ENCODE measurements at places on chromosomes 12 and 14.

- DNase-seq: no peak
These were observed 37.1 kb upstream of the LMNTD1 start for GRCh38 chr12:25590011-25590721.

- no peak for DNase-seq
These were observed 68.7 kb upstream of the MED13L start for GRCh38 chr12:116346222-116346621.

GRCh38 chr12:94812345-94812744, 162.0 kb upstream of the TMCC3 start:
- DNase-seq: no peak

- DNase-seq: no peak
These were observed 264.3 kb downstream of the PRKD1 start for GRCh38 chr14:29663281-29663801.

DNA sequence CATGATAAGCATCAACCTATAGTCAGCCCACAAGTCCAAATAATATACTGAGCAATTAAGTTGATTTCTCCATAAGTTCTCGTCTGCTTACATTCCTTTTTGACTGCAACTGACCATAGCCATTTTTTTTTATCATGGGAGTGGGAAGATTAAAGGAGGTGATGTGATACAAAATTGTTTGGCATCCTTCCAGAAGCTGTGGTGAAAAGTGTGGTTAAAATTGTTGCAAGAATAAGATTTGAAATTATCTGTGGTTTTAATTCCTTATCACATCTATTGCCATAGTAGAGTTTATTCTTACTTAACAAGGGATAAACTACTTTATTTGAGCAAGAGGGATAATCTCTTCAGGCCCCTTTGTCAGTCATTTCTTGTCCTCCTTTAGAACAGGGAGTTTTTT, 50.7 kb downstream of the LIN52 start:
- no peak for DNase-seq

DNA sequence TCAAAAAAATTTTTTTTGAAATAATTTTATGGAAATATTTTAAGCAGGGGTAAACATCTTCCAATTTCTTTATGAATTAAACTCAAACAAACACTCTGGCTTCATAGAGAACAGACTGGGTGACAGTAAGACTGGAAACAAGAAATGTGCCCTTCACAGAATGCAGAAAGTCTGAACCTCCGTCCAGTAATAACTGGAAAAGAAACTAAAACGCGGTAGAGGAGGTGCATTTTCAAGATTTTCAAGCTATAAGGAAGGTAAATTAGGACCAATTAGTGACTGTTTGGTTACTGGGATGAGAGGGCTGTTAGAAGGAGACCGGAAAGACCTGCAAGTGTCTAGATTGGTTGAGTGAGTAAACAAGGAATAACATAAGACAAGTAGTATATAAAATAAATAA, 245.7 kb downstream of the CEP128 start:
- DNase-seq: no peak

GRCh38 chr12:120116441-120116791, at the start of gene RAB35:
RAB35 (minus strand) TSS chr12:120116753; CDS start chr12:120116650, 103 bp downstream.
- DNase-seq: no peak

DNA sequence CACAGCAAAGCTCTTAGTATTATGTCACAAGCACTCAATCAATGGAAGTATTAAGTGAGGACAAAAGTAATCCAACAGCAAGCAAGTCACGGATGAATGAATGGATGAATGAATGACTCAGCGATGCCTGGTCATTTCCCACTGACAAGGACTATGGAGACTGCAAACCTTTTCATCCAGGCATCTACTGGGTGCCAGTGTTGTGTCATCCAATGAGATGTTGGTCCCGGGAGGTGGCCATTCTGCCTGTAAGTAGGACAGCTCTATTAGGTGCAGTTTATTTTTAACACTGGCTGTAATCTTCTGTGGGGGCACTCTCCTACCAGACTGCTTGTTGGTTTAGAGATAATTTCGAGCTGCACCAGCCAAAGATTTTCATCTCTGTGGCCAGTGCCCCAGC, 39.4 kb downstream of the STAB2 start:
- DNase-seq: no peak

GRCh38 chr12:105570944-105571343, 240.5 kb downstream of the C12orf75 start:
- no peak for DNase-seq
